ENCODE measurements at places on chromosomes 7 and 10. TPM values are rescaled to one million over a fixed set of nuclear protein-coding genes. Genes with fewer than 3 reads are reported as not detected.

DNA sequence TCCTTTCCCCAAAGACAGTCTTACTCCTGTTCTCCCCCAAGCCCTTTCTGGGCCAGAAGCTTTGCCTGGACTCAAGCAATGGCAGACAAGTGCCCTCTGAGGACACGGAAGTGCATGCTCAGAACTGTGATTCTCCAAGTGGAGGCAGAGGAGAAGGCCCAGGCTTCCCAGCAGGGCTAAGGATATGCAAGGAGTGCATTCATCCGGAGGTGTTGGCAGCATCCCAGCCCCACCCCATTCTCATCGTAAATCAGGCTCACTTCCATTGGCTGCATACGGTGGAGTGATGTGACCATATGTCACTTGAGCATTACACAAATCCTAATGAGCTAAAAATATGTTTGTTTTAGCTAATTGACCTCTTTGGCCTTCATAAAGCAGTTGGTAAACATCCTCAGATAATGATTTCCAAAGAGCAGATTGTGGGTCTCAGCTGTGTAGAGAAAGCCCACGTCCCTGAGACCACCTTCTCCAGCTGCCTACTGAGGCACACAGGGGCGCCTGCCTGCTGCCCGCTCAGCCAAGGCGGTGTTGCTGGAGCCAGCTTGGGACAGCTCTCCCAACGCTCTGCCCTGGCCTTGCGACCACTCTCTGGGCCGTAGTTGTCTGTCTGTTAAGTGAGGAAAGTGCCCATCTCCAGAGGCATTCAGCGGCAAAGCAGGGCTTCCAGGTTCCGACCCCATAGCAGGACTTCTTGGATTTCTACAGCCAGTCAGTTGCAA, 1.4 kb upstream of the RBP3 start:
- no peak for DNase-seq

DNA sequence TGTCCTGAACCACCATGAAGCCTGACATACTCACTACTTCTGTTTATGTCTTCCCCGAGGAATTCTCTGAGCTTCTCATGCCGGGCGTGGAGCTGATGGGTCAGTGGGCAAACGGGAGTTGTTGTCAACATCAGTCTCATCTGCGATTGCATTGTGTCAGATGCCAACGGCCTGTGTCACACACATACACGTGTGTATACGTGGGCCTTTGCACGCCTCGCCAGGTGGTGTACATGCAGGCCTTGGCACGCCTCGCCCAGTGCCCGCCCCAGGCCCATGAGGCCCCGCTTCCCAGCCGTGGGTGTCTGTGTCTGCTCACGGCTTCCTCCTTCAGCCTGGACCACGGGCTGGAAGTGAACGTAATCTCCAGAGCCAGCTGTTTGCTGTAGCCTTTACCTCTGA, 7.5 kb upstream of the CSGALNACT2 start:
- no peak for DNase-seq

DNA sequence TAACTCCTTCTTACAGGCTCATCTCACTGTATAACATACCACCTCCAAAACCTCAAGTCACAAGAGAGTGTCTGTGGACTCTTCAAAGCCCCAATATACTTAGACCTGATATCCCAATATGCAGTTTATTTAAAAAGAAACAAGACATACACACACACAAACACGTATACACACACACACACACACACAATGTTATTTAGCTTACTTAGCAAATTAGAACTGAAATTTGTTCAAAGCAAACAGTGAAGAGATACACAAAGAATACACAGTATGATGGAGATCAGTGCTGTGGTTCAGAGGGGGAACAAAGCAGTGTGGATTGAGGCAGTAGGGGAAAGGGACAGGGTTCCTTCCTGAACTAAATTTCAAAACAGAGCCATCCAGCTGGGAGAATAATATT, 807.2 kb downstream of the IPMK start:
- no peak for DNase-seq

GRCh38 chr7:101112233-101112632, 14.7 kb upstream of the SERPINE1 start:
- DNase-seq: peak; percentile 98

DNA sequence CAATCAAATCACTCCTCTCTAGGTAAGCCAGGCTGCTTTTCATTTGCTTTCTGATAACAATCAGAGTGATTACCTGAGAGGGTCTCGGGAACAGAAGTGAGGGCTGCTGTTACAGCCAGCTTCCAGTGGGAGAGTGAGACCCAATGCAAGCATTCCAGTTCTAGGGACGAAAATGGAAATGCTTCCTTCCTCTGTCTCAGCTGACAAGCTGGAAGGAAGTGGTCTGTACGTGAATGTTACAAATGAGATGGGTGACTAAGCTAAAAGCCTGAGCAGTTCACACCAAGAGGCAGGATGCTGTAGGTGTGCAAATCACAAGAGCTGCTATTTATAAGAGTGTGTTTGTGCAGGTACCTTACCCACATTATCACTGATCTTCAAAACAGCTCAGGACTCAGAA, 772.4 kb downstream of the GRID1 start:
- DNase-seq: no peak

DNA sequence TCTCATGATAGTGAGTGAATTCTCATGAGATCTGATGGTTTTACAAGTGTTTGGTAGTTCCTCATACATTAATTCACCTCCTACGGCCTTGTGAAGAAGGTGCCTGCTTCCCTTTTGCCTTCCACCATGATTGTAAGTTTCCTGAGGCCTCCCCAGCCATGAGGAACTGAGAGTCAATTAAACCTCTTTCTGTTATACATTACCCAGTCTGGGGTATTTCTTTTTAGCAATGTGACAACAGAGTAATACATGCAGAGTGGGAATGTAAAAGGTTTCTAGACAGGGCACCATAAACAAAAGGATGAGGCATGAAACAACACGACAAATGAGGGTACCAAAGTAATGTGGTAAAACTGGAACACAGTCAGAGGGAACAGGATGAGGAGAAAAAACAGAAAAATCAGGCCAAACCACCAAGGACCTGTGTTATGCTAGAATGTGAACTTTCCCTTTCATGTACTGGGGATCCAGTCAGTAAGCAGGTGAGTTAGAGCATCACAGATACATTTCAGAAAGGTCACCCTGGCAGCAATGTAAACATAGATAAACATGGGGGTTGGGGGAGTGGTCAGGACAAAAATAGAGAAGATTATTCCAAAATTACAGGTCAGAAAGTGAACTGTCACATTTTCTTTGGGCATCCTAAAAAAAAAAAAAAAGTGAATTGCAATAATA, 31.9 kb downstream of the ANKRD26 start:
- DNase-seq: no peak

DNA sequence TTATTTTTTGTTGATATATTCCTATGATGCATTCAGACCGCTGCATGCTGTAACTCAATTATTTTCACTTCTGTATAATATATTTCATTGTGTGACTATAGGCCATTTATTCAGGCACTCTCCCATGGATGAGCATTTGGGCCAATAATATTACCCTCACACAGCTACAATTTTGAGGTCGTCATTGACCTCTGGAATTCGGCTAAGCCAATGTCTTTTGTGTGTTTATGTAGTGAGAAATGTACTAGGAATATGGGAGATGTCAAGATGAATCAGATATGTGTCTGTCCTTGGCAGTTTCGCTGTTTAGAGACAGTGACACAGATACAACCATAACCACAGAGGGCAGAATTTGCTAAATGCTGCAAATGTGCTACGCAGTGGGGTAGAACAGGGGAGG, 474.2 kb downstream of the ADRA2A start:
- DNase-seq: no peak

DNA sequence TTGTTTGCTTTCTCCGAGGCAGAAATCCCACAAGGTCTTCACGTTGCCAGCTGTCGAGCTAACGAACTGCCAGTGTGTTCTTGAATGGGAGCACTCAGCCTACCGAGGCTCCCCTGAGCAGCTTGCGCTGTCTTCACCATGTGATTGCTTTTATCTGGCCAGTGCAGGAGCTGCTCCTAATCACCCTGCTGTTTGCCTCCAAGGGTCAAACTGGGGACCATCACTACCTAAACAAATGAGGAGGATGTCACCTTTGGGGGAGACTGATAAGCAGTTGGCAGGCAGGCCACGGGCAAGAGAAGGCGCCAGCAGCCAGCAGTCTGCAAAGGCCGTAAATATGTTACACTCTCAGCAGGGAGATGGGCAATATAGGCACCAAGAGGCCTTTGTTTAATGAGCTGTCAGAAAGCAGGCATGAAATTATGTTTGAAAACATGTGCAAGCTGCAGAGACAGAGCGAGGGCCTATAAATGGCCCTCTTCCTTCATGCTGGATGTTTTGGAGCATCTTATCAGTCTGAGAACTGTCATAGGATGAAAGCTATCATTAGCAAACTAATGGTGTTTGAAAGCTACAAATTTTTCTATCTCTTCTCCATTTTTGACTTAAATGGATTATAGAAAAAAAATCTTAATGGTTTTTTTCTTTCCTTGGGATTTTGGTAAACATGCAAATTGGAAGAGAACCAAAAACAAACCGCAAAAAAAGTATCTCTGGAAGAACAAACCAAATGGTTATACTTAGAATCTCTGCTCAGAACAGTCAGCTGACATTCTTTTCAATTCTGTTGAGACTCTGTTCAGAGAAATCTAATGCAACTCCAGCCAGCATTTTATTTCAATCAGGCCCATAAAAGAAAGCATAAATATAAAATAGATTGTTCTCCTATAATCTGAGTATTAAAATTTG, 267.3 kb upstream of the NPVF start:
- peak; percentile 49 for DNase-seq

GRCh38 chr7:123746931-123747488, 1.8 kb downstream of the WASL start:
- no peak for DNase-seq

GRCh38 chr7:111413739-111414138, 148.6 kb downstream of the IMMP2L start:
- DNase-seq: no peak

DNA sequence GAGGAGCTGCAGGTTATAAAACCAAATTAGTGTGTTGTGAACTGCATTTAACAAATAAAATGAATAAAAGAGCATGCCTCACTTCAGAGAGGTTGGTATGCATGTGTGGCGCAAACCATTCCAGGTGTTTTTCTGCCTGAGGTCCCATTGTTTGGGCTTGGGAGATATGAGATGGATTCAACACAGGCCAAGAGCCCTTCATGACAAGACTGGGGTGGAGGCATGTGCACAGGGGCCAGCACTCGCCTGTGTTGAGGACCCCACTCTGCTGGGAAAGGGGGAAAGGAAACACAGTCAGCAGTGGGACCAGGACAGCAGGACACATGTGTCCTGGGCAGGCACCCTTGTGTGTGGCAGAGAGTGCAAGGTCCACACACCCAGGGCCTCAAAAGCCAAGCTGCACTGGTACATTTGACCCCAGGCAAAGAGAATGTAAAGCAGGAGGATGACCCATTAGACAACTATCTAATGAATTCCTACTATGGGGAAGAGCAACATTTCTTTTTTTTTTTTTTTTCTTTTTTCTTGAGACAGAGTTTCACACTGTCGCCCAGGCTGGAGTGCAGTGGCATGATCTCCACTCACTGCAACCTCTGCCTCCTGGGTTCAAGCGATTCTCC, 9.2 kb upstream of the SLC18A3 start:
- no peak for DNase-seq

DNA sequence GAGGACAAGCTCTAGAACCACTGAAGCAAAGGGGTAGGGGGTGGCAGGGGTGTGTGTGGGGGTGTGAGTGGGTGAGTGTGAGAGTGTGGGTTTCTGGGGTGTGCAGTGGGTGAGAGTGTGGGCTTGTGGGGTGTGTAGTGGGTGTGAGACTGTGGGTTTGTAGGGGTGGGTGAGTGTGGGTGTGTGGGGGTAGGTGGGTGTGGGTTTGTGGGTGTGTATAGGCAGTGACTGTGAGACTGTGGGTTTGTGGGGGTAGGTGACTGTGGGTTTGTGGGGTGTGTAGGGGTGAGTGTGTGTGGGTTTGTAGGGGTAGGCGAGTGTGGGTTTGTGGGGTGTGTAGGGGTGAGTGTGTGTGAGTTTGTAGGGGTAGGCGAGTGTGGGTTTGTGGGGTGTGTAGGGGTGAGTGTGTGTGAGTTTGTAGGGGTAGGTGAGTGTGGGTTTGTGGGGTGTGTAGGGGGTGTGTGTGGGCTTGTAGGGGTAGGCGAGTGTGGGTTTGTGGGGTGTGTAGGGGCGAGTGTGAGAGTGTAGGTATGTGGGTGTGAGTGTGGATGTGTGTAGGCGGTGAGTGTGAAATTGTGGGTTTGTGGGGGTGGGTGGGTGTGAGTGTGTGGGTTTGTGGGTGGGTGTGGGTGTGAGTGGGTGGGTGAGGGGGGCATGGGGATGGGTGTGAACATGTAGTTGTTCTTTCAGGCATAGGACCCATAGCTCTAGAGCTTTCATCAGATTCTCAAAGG, 8.8 kb downstream of the NOS3 start:
- no peak for DNase-seq

GRCh38 chr10:16816830-16817124, 447 bp downstream of the RSU1 start:
- DNase-seq: no peak

GRCh38 chr7:45413419-45413818, 160.7 kb upstream of the ADCY1 start:
- DNase-seq: no peak

DNA sequence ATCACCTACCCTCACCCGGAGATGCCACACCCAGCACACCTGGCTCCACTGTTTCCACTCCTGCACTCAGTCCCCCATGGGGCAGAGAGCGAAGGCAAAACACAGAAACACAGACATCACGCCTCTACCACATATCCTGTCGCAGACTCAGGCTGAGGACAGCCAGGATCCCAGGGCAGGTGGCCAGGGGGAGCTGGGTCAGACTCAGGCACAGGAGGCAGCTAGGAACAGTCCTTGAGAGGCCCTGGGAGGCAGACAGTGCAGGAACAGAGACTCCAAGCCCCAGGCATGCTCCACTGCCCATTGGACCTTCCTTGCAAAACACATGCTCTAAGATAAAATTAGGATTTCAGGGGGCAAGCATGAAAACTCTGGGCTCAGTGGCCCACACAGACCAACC, 154.4 kb upstream of the C7orf33 start:
- no peak for DNase-seq

- DNase-seq: no peak
These were observed 224.0 kb upstream of the GRB10 start for GRCh38 chr7:51006483-51007235.

- no peak for DNase-seq
These were observed 51.6 kb upstream of the ZNF32 start for GRCh38 chr10:43700306-43700705.

- DNase-seq: no peak
These were observed 235.4 kb downstream of the RNLS start for GRCh38 chr10:88347597-88348304.

DNA sequence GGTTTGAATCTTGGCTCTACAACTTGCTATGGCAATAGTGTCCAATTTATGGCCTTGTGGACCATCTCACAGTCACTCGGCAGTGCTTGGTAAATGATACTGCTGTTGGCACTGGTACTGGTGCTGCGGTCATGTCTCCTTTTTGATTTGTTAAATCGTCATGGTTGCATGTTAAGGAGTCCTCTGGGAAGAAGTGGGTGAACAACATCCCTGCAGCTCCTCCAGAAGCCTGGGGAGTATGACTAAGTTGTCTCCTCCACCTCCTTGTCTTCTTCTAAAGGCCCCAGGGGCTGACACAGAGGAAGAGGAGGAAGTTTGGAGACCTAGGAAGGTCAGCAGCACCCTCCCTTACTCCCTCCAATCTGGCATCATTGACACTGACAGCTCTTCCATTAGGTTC, 8.5 kb downstream of the ITPRIP start:
- no peak for DNase-seq

JAZF1 gene
- 11.6 TPM for polyA plus RNA-seq

SPDYE16 gene
- 0.71 TPM for polyA plus RNA-seq

LDB3 gene
- 3.6 TPM for polyA plus RNA-seq

PON3 gene
- polyA plus RNA-seq: 18.6 TPM

CDH23 gene
- 13.3 TPM for polyA plus RNA-seq

SP8 gene
- polyA plus RNA-seq: not detected

COL26A1 gene
- 0.17 TPM for polyA plus RNA-seq
